ENCODE measurements at places on chromosomes 12 and 14.

DNA sequence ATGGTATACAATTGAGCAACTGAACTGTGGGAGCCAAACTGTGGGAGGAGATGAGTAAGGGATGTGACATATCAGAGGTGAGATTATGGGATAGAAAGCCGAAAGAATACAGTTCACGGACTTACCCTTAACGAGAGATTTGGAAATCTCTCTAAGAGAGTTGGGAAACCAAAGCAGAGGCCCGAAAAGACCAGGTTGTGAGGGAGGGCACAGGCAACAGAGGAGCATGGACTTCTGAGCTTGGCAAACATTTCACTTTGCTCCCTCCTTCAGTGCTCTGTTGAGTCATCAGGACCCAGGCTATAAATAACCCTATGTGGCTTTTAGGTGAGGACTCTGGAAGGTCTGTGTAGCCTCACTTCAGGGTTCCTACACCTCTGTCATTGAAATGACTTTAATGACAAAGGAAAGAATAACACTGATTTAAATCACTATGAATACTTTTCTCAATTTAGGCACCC, 120.6 kb downstream of the TGFB3 start:
- DNase-seq, result peak; percentile 3

GRCh38 chr12:3250576-3250975, 173.4 kb downstream of the TSPAN9 start:
- no peak for DNase-seq

GRCh38 chr14:100895411-100895810, 8.1 kb downstream of the RTL1 start:
- DNase-seq, result no peak

DNA sequence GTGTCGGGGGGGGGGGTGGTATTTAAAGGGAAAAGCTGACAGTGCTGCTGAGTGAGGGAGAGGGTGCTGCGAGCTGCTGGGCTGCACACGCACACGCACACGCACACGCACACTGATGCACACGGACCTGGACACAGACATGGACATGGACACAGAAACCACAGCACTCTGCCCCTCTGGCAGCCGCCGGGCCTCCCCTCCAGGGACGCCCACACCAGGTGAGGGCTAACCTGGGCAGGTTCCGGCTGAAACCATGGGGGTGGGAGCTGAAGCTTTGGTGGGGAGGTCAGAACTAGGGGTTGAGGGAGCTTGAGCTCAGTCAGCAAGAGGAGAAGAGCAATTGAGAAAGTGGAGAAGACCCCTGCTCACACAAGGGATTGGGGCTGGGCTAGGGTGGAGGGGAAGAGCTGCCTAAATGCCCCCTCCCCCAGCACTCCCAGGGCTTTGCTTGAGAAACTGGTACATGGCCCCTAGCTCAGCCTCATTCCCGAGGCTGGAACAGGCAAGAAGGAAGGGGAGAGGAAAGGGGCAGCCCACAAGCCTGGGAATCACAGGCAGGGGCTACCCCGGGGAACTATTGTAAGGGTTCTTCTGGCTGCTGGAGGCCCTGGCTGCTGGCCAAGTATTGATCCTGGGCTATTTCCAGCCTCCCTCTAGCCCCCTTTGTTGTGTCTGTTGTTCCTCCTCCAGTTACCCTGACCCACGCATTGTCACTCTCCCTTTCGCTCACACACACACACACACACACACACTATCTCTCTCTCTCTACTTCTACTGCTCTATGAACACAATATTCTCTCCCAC, at the start of gene REM2:
REM2 (plus strand) TSS at position 50 of the 804 bp plus-strand sequence; CDS start at position 116, 66 bp downstream.
- peak; percentile 81 for DNase-seq

- no peak for DNase-seq
Observed at GRCh38 chr12:88921434-88921833, 341.2 kb upstream of the KITLG start.

DNA sequence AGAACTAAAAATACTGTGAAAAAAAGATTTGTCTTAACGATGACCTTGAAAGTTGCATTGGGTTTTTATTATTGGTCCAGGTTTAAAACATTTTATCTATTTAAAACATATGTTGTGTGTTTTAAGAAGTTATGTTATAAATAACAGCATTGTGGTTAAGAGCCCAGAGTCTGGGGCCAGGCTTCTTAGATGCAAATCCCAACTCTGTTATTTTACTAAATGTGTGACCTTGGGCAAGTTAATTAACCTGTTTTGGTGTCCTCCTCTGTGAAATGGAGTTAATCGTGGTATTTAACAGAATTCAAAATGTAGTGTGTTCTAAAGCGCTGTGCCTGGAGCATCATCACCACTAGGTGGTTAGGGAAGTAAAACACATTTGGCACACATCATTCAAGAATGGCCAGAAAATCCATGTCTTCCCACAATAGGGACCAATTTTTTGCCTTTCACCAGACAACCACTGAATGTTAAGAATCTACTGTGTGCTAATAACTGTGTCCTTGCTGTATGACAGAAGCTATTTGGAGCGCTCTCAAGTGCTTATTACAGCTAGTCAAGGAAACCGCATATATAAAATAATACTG, 133.3 kb downstream of the MON2 start:
- no peak for DNase-seq

DNA sequence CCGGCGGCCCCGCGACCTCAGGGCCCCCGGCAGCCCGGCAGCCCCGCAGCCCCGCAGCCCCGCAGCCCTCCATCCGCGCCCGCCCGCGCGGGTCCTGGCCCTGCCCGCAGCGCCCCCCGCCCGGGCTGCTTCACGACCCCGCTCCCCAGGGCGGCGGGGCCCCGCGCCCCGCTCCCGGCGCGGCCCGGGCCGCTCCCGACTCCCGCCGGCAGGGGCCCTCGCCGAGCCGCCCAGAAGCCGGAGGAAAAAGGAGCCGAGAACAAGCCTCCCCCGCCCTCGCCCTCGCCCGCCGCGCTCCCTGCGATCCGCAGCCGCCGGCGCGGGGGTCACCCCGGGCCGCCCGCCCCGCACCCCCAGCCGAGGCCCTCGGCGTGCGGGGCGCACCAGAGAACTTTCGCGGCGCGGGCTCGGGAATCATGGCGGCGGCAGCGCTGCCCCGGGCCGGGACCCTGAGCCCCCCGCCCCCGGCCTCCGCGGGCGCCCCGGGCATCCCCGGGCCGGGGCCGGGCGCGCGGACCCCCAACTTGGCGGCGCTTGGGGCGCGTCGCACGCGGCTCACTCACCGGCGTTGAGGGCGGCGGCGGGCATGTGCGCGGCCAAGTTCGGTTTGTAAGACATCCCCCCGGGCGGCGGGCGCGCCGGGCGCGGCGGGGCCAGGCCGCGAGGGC, 521 bp downstream of the CDK2AP1 start:
- DNase-seq, result peak; percentile 99

- DNase-seq, result no peak
Observed at GRCh38 chr12:78208092-78208491, 377.4 kb downstream of the NAV3 start.

DNA sequence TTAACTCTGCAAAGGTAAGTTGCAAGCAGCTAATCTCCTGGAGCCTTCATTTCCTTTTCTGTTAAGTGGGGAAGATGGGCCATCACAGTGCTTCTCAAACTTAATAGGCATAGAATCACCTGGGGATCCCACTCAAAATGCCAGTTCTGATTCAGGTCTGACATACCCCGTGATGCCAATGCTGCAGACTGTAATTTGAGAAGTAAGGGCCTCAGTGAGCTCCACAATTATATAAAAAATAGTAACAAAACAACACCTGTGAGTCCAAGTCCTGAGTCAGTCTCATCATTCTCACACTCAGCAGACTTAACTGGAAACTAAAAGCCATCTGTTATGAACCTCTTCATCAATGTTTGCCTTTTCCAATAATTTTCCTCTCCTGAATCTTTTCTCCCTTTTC, 10.8 kb upstream of the PSMA6 start:
- no peak for DNase-seq

DNA sequence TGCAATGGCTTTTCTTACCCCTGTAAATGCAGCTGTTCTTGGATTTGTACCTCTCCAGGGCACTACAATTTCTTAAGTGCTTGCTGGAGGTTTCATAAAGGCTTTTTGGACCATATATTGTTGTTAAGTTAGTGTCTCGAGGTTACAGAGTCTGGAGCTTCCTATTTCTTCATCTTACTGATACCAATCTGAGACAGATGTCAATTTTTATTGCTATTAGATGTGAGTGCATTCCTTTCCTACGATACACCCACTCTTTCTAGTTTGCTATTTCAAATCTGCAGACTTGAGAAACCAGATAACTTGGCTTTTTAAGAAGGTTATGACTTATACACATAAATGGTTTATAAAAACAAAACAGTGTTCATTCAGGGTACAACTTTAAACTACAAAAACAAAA, 2.1 kb downstream of the NOXRED1 start:
- peak; percentile 58 for DNase-seq

- no peak for DNase-seq
Observed at GRCh38 chr14:96634481-96634880, 132.3 kb downstream of the PAPOLA start.

GRCh38 chr12:109771746-109772621, 58.4 kb downstream of the FAM222A start:
- DNase-seq, result peak; percentile 88

- DNase-seq, result no peak
Observed at GRCh38 chr12:17062267-17063036, 456.5 kb upstream of the LMO3 start.

DNA sequence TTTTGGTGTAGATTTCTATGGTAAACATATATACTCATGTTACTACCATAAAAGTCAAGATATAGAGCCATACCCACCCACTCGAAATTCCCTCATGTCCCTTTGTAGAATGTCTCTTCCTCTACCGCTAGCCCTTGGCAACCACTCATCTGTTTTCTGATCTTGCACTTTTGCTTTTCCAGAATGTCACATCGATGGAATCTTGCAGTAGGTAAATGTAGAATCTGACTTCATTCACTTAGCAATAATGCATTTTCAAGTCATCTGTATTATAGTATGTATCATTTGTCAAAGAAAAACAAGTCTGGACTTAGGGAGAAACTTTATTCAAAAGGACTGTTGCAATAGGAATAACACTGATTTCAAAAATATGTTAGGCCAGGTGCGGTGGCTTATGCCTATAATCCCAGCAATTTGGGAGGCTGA, 19.3 kb upstream of the CLEC2D start:
- no peak for DNase-seq

DNA sequence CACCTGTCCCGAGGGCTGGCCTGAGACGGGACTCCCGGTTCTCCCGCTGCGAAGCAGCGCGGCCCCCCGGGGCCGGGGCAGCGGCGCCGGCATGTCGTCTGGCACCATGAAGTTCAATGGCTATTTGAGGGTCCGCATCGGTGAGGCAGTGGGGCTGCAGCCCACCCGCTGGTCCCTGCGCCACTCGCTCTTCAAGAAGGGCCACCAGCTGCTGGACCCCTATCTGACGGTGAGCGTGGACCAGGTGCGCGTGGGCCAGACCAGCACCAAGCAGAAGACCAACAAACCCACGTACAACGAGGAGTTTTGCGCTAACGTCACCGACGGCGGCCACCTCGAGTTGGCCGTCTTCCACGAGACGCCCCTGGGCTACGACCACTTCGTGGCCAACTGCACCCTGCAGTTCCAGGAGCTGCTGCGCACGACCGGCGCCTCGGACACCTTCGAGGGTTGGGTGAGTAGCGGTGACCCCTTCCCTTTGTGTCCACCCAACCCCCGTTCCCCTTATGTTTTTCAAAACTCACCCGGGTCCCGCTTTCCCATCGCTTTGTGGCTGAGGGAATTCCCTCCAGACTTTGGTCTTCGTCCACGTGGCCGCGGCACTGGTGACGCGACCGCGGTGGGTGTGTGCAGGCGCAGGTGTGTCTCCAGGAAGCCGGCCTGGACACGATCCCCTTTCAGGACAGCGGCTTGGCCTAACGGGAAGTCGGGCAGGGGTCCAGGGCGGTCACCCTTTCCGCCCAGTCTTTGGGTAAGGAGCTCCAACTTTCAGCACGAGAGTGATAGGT, 826 bp downstream of the PRKCH start:
- DNase-seq, result peak; percentile 42

- DNase-seq, result no peak
Observed at GRCh38 chr12:32542428-32543229, 136.5 kb upstream of the DNM1L start.

GRCh38 chr12:28340261-28341045, 150.2 kb downstream of the CCDC91 start:
- no peak for DNase-seq

DNA sequence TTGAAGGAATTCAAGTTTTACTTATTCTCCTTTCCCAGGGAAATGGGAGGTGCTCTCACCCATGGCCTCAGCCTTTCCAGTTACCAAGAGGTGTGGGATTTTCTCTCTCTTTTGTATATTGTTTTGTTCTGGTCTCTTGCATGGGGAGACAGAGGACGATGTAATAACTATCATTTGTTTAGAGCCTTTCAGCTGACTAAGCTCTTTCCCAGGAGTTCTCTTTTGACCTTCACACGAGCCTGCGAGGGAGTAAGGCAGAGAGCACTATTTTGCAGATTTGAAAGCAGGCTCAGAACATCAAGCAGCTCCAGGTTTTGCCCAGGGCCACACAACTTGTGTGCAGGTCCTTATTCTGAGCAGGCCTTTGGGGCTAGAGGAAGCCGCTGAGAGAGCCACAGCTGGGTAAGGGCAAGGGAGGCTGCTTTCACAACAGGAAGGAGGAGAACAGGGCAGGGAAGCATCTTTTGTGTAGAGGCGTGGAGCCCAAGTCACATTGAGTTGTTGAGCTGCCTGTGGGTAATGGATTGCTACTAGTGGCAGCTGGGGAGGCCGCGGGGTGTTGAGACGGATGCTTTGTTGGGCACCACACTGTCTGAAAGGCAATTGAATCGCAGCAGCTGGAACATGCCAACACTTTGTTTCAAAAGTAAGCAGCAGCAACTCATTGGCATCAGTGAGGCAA, 116.2 kb downstream of the PRMT8 start:
- peak; percentile 25 for DNase-seq

- no peak for DNase-seq
Observed at GRCh38 chr12:58803908-58804307, 116.4 kb downstream of the LRIG3 start.

DNA sequence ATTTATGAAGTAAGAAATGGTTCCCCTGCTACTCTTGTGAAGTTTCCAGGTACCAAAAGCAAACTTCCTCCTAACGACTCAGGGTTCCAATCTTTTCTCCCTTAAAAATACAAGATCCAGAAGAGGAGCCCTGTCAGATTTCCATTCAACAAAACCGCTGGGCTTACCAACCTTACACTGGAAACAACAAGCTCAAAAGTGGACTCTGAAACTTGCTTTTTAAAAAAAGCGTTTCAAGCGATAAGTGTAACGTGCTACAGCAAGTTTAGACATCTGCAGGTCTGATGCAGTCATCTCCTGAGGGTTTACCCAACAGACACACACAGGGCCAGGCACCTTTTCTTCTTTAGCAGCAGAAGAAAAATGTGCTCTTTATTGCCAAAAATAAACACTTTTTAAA, 6.9 kb upstream of the CREBL2 start:
- DNase-seq, result peak; percentile 75

All from osteoblast (primary cell).